Parietal lobe (tissue), 2 donors: ENCODE measurements at places on chromosomes 5 and 9. TPM values are rescaled to one million over a fixed set of nuclear protein-coding genes. Genes with fewer than 3 reads are reported as not detected.

Gene PCDHGA3
- total RNA-seq = 11.0 TPM

Gene PLCXD3
- total RNA-seq = 9.1 TPM

Gene PCDHGA2
- total RNA-seq = 11.9 TPM

Gene PCA3
- total RNA-seq = 1.6 TPM

Gene FXN
- total RNA-seq = 3.1 TPM

Gene SLC36A2
- total RNA-seq = not detected
